Stimulated activated CD8-positive, alpha-beta memory T cell treated with anti-CD3 and anti-CD28 coated beads, Interleukin-4, amount 100 ng/mL, for 4 hours (primary cell): ENCODE measurements at places on chromosomes 1 and 21.
A peak's percentile ranks its signal among the peaks of the same experiment; 100 is the strongest.

- no peak for DNase-seq
Observed at GRCh38 chr1:44077421-44077820, 41.2 kb upstream of the KLF17 start.

GRCh38 chr1:190244406-190244805 is 233.3 kb downstream of the BRINP3 start:
- no peak for DNase-seq

DNA sequence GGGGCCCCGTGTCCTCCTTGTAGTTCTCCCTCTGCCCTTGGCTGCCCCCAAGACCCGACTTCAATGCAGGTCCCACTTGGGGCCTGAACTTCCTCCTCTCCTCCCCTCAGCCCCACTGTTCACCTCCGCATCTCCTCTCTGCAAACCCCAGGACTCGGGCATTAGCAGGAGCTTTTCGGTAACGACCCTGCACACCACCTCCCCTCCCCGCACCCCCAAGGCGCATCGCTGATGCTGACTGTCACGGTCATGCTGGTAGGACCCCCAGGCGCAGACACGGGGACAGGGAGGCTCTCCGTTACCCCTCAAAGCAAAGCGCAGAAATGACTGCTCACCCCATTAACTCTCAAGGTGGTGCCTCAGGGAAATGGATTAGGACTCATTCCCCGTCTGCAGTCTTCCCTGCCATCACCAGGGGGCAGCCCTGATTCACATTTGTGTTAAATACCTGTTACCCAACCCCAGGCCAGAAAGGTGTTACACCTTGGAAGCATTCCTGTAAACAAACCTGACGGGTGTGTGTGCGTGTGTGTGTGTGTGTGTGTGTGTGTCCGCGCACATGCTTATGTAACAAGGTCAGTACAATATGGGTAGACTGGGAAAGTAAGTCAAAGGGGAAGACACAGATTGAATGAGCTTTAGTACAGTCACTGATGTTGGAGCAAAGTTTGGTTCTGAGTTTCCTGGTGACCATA is 6.4 kb upstream of the GUCA2B start:
- DNase-seq, result peak; percentile 27

DNA sequence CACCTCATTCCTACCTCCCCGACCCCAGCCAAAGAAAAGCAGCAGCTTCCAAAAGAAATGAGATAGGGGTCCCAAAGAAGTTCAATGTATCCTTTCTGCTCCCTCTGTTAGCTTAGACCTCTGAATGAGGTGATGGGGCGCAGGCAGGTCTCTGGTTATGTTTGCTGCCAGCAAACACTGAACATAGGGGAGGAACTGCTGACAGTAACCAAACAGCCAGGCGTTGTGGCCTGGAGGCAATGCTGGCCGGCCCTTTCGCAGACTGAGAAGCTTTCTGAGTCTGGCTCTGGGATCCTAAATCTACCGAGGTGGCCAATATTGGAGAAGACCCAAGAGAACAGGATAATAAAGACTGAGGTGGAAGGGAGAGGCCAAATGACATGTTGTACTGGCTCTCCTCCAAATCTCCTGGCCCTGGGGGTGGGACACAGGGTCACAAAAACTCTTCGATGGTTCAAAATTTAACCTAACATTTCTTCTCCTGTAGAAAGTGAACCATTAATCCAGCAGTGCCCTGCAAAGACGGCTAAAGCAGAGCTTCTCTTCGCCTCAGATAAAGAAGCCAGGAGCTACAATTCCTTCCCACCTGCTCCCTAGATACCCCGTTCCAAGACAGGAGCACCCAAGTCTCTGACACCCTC is 19.6 kb downstream of the SSR2 start:
- DNase-seq, result no peak

DNA sequence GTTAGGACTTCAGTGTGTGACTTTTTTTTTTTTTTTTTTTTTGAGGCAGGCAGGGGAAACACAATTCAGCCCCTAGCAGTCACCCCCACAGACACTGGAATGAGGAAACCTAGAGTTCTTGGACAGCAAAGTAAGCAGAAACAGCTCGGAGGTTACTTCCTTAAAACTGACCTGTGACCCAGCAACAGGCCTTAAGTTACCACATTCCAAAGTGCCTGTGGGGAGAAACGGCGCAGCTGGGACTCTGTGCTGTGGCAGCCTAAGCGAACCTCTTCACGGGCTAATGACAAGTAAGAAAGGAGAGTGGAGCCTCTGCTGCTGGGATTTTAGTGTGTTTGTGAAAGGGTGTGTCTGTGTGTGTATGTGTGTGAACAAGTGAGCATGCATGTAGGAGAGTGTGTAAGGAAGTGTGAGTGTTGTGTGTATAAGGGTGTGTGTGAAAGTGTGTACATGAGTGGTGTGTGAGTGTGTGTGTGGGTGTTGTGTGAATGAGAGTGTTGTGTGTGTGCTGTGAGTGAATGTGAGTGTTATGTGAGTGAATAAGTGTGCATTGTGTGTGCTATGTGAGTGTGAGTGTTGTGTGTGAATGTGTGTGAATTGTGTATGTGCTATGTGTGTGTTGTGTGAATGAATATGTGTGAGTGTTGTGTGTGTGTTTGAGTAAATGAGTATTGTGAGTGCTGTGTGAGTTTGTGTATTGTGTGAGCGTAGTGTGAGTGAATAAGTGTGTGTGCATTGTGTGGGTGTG is 180.8 kb downstream of the BRINP2 start:
- no peak for DNase-seq

DNA sequence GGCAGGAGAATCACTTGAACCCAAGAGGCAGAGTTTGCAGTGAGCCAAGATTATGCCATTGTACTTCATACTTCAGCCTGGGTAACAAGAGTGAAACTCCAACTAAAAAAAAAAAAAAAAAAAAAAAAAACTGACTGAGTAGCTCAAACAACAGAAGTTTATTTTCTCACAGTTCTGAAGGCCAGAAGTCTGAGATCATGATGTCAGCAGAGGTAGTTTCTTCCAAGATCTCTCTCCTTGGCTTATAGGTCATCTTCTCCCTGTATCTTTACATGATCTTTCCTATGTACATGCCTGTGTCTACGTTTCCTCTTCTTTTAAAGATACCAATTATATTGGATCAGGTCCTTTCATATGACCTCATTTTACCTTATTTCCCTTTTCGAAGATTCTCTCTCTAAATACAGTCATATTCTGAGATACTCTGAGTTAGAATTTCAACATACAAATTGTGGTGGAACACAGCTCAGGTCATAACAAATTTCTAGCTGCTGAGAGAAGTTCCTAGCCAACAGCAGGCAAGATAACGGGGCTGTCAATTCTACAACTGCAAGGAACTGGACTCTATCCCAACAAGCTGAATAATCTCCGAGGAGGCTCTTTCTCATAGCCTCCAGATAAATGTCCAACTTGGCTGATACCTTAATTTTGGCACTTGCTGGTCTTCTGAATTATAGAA is 187.7 kb upstream of the ADAMTS5 start:
- DNase-seq, result no peak

- DNase-seq, result no peak
Observed at GRCh38 chr21:44751799-44752636, 40.6 kb upstream of the TSPEAR start.

GRCh38 chr1:28339551-28339950 is 10.7 kb downstream of the MED18 start:
- DNase-seq, result no peak
